ENCODE measurements at places on chromosomes 16 and 17. TPM values are rescaled to one million over a fixed set of nuclear protein-coding genes. Genes with fewer than 3 reads are reported as not detected.

The P2RX5 gene
- 1.2 TPM for total RNA-seq

The DCAKD gene
- total RNA-seq, result 32.4 TPM

The SRL gene
- total RNA-seq, result not detected

The C16orf92 gene
- not detected for total RNA-seq

The RNU2-1 gene
- total RNA-seq, result not detected

The JPH3 gene
- total RNA-seq, result not detected

The RNF43 gene
- not detected for total RNA-seq

The NOG gene
- not detected for total RNA-seq

The NPTX1 gene
- under 0.01 TPM for total RNA-seq

The RAMP2 gene
- total RNA-seq, result 1.8 TPM

The TMEM107 gene
- 12.4 TPM for total RNA-seq

Measured in cardiac ventricle fibroblast (primary cell).